ENCODE measurements at places on chromosomes 3 and 15. TPM values are rescaled to one million over a fixed set of nuclear protein-coding genes. Genes with fewer than 3 reads are reported as not detected.

Gene SMCO1
- not detected for polyA plus RNA-seq

Gene KCNMB2
- polyA plus RNA-seq, result 22.5 TPM

Gene CIDEC
- polyA plus RNA-seq, result not detected

Gene ERC2
- polyA plus RNA-seq, result 2.0 TPM

Gene KNG1
- polyA plus RNA-seq, result 138 TPM

Gene MCF2L2
- 0.61 TPM for polyA plus RNA-seq
